ENCODE measurements at places on chromosomes 11 and 22.

DNA sequence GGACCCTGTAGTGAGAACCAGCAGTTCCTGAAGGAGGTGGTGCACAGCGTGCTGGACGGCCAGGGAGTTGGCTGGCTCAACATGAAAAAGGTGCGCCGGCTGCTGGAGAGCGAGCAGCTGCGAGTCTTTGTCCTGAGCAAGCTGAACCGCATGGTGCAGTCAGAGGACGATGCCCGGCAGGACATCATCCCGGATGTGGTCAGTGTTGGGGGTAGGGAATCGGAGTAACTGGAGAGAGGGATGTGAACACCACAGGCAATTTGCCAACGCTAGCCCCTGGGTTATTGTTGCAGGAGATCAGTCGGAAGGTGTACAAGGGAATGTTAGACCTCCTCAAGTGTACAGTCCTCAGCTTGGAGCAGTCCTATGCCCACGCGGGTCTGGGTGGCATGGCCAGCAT, 19.9 kb downstream of the MADD start:
- no peak for DNase-seq

DNA sequence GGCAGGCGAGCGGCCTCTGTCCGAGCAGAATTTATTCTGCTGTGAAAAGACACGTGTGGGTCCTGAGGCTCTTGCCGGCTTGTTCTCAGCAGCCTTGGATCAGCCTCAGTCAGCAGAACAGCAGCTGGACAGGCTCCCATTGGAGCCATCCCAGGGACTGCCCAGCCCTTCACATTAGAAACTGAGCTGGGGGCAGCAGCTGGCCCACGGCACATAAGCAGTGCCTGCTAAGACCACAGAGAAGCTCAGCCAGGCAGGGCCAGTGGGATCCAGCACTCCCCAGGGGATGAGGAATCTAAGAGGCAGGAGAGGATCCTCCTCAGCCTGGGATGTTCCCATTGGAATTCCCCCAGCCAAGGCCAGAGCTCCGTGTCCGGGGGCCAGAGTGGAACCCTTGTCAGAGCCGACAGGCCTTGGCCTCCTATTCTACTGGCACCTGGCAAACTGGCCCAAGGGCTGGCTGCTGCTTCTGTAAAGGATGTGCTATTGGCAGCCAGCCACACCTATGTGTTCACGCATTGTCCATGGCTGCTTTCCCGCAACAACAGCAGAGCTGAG, 18.2 kb downstream of the RTN4R start:
- DNase-seq: peak; percentile 36

DNA sequence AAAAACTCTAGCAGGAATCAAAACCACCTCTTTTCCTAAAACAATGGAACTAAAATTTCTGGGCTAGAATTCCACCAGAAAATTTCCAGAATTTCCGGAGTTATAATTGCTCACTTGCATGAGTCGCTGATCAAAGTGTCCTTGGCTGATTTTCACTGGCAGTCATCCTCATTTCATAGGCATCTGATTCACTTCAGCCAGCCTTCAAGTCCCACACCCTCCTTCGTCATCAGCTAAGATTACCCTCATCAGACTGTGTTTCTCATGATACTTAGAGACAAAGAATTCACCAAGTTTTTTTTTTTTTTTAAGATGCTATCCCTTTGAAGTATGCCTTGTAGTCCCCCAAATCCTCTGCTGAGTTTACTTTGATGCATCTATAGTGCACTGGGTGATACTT, 71.5 kb upstream of the RAB38 start:
- no peak for DNase-seq

DNA sequence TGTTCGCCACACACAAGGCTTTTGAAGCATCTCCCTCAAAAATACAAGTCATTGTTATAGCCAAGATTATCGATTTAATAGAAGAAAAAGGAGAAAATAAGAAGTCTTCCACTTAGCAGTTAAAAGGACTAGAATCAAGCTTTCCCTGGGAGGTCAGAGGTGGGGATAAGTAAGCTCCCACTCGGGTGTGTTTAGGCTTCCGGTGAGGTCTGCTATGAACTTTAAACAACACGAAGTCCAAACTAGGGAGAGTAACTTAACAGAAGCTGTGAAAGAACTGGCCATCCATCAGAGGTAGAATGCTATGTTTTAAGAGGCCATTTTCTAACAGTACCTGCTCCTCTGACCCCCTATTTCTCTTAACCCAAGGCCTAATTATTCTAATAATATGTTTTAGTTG, 91.4 kb upstream of the APOA1 start:
- no peak for DNase-seq

GRCh38 chr11:107041088-107041444, 22.8 kb upstream of the GUCY1A2 start:
- DNase-seq: no peak

- DNase-seq: no peak
Observed at GRCh38 chr22:17888855-17889254, 114.6 kb upstream of the BID start.

GRCh38 chr11:61567286-61568061, 13.4 kb downstream of the SYT7 start:
- DNase-seq: no peak

GRCh38 chr11:61691380-61692156, 11.4 kb downstream of the DAGLA start:
- peak; percentile 88 for DNase-seq

Data from NCI-H345 (cell line).